ENCODE measurements at places on chromosomes 6 and 20.
A peak's percentile ranks its signal among the peaks of the same experiment; 100 is the strongest.

DNA sequence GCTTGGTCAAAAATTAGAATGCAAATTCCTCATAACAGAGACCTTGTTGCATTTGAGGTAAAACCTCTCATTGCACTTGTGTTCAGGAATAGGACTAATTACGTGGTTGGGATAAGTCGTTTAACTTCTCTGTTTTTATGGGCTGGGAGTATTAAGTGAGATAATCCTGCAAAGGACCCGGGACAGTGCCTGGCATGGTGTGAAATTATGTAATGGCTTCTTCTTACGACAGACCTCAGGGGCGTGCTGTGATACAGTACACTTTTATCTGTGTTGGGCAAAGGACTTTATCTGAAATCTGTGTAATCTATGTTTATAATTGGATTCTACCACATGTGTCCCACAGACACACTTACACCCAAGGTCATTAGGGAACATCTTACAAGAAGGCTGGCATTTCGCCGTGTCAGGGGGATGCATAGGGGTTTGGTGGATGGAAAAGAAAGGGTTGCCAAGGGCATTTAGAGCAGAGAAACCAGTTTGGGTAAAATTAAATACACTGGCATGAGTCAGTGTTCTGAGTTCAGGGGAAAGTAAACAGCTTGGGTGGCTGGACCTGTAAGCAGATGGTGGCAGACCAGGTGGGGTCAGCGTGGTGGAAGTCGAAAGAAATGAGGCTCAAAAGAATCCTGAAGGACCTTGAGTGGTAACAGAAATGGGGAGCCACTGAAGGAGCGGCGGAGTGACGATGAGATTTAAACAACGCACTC lies 17.2 kb upstream of the RTF2 start:
- no peak for DNase-seq

DNA sequence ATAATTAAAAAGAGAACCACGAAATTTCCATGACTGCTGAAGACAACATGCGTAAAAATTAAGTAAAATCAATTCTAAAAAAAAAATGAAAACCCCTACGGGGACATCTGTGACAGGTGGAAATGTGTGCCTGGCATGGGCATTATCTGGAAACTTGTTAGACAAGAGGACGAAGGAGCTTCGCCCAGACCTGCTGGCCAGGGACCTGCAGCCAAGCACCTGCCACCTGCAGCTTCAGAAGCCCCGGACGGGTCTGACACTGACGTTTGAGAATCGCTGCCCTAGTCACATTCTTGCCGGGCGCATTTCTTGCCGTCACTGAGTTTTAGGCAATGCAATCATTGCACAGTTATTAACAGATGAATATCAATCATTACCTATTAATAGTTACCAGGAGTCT lies 140.3 kb downstream of the SMOC2 start:
- DNase-seq: no peak

GRCh38 chr6:137579612-137580011 lies 85.4 kb upstream of the OLIG3 start:
- DNase-seq: no peak

- no peak for DNase-seq
Measured at GRCh38 chr20:17645546-17646208, 36.4 kb downstream of the RRBP1 start.

GRCh38 chr6:40573221-40573620 lies 13.9 kb downstream of the LRFN2 start:
- peak; percentile 42 for DNase-seq

GRCh38 chr20:33609504-33609903 lies 52.6 kb upstream of the C20orf144 start:
- DNase-seq: no peak
